SK-N-SH (cell line): ENCODE measurements at places on chromosomes 11 and 22. TPM values are rescaled to one million over a fixed set of nuclear protein-coding genes. Genes with fewer than 3 reads are reported as not detected.
A peak's percentile ranks its signal among the peaks of the same experiment; 100 is the strongest.

- no peak for DNase-seq
Measured at GRCh38 chr11:33377412-33378370, 120.5 kb downstream of the HIPK3 start.

DNA sequence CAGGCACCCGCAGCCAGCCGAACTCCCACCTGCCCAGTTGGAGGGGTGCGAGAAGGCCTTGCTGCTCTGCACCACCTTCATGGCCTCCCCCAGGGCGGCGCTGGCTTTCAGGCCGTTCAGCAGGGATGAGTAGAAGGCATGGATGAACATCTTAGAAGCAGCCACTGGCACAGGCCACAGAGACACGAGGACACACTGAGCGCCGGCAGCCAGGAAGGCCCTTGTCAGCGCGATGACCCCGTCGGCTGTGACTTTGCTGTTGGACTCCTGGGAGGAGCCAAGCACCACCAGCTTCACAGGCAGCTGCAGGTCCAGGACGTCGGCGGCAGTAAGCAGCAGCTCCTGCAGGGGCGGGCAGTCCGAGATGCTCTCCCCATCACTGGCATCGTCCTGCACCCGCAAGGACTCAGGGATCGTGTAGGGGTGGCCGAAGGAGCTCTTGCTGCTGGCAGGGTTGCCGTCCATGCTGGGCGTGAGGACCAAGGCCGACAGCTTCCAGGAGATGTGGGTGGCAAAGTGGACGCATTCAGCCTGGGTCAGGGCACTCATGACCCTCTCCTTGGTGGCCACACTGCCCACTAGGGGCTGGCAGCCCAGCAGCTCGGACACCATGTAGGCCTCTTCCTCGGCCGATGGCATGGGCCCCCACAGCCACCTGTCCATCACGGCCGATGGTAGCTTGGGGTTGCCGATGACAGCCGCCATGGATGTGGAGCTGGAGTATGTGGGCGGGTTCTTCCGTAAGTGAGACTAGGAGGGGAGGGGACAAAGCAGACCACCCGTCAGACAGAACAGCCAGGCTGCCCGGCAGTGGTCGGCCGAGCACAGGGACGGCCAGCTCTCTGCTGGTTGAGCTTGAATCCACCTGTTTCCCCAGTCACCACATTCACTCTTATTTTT is 79.7 kb upstream of the PITPNB start:
- no peak for DNase-seq

DNA sequence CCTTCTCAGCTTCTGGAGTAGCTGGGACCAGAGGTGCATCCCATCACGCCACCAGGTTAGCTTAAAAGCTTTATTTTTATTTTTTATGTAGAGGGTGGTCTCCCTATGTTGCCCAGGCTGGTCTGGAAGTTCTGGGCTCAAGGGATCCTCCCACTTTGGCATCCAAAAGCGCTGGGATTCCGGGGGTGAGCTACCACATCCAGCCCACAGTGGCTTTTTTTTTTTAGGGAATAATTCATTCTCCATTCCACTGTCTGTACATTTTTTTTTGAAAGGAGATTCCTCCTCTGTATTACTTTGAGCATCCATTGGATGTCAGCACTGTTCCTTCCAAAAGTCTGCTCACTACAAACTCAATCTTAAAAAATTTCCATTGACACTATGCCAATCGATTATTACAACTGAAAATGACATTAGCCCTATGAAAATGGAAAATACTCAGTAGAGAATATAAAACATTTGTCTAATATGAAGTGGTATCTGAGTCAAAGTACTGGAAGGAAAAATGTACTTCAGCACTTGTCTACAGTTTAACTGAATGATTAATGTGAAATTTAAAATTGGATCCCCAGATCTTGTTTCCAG is 1.3 kb upstream of the LPXN start:
- DNase-seq = peak; percentile 5

DNA sequence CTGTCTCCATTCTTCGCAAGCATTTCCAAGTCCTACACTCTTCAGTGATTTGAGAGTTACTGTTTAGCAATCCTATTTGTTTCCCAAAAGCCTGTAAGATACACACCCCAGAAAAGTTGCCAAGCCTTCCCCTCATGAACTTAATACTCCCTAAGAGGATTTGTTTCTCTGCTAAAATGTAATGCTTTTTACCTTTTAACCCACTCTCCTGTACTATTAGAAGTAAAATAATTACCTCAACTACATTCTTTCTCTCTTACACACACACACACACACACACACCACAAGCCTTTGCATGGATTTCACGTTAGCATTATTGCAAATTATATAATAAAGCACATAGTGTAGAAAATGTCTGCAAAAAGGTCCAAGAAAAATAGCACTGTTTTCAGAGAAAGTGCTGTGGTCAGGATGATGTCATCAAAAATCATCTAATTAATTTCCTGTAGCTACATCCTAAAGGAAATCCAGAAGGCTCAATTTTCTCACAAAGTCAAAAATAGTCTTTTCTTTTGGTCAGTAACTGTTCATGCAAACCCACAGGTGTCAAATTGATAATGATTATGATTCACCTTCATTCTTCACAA is 364.1 kb upstream of the PITPNB start:
- no peak for DNase-seq

DNA sequence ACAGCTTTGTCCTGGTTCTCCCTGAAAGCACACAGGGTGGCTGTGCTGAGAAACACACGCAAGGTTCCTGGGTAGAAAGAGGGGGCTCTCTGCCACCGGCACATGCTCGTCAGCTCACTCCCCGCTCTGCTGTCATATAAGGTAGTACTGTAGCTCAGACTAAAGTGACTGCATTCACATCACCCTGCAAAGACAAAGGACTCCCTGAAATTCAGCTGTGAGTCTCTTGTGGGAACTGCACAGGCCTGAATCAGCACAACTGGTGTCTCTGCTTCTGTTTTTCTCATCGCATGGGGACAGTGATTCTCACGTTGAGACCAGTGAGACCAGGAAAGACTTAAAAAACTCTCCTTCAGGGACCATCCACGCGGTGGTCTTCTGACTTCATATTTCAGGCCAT is 124.1 kb upstream of the BID start:
- DNase-seq = no peak

- no peak for DNase-seq
Measured at GRCh38 chr22:50186761-50187523, 1.2 kb downstream of the TRABD start.

DNA sequence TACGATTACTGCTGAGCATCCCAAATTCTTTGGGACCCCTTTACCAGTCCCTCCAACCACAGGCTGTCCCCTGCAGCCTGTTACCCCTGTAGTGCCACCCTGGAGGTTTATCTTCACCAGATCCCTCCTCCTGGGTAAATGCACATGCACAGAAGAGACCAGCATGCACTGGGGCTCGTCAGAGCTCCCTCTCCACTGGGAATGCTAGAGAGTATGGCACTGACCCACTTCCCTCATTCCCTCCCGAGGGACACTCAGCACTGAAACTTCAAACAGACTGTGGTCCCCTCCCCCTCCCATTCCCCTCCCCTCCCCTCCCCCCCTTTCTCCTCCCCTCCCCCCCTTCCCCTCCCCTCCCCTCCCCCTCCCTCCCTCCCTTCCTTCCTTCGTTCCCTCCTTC is 49.1 kb downstream of the C11orf91 start:
- DNase-seq = no peak

DNA sequence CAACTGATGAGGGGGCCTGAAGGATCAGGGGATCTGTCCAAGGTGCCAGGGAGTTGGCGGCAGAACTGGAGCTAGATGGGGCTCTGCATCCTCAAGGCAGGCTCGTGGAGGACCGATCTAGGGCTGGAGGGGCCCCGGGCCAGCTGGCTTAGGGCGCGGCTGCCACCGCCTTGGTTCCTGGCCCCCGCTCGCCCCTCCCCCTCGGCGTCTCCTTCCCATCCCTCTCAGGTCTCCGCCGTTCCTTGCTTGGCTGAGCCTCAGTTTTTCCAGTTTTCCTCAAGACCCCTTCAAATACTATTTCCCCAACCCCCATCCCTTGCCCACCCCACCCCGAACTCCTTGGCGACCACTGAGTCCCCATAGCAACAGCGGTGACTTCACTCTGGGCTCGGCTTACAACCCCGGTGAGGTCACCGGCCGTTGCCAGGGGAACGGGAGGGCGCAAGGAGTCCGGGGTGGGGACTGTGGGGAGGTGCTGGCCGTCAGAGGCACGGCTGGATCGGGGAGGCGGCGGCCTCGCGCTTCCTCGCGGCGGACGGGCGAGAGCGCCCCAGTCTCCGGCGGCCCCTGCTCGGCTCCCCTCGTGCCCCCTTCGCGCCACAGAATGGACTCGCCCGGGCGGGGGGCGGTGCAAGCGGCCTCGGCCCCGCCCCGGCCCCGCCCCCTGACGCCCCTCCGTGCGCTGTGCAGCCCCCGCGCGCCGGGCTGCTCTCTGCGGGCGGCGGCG is 7.5 kb downstream of the FREY1 start:
- DNase-seq = peak; percentile 97

GRCh38 chr11:121132211-121132976 is 31.4 kb downstream of the TECTA start:
- DNase-seq = peak; percentile 27

GRCh38 chr11:16226245-16226644 is 130.1 kb downstream of the SOX6 start:
- peak; percentile 3 for DNase-seq

DNA sequence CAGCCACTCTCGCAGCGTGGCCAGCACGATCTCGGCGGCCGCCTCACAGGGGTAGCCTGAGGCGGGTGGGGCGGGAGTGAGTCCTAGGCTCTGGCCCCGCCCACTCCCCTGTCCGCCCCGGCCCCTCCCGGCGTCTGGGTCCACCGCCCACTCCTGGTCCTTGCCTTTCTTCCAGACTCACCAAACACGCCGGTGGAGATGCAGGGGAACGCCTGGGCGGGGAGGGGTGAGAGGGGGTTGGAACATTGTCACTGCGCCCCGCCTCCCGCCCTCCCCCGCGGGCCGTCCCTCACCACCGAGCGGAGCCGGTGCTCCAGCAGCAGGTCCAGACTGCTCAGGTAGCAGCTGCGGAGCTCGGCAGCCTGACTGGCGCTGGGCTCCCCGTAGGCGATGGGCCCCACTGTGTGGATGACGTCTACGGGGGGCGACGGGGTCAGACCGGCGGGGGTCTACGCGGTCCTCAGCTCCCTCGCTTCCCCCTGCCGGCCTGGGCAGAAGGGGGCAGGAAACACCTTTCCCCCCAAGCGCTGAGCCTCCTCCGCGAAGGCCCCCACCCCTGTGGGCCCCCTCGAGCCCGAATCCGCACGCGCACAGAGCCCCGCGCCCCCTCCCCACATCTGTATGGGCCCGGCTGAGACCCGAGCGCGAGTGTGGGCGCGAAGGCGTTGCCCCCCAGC is 13.2 kb downstream of the OTUB1 start:
- peak; percentile 66 for DNase-seq

DNA sequence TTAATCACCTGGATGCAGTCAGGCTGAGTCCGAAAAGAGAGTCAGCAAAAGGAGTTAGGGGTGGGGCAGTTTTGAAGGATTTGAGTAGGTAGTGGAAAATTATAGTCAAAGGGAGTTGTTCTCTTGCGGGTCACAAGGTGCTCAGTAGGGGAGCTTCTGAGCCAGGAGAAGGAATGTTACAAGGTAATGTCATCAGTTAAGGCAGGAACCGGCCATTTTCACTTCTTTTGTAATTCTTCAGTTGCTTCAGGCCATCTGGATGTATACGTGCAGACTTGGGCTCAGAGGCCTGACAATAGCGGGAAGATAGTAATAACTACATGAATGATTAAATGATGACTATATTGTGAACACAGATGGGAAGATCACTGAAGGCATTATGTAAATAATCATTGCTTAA is 6.2 kb downstream of the SC5D start:
- DNase-seq = no peak

DNA sequence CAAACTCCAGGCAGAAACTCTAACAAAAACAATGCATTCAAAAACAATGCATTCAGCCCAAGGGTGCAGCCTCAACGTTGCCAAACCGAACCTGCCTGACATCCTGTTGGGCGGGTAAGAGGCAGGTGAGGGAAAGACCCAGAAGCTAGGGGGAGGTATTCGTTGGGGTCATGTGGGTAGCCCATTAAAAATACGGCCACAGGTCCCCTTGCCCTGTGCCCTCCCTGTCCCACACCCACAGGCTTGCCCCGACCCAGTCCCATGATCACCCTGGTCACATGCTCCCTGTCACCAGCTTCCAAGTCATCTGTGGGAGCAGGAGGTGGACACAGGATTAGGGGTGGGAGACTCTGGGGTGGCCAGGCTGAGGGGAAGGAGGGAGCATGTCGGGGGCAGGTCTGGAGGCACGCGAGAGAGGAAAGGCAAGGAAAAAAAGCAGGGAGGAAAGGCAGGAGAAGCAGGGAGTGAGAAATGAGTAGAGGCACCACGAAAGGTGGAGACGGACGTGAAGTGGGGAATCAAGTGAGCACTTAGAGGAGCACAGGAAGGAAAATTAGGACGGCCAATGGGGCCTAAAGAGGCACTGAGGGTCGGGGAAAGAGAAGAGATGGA is 683 bp downstream of the PLA2G6 start:
- no peak for DNase-seq

GRCh38 chr22:37804881-37805809 is 2.6 kb upstream of the GCAT start:
- peak; percentile 93 for DNase-seq

DNA sequence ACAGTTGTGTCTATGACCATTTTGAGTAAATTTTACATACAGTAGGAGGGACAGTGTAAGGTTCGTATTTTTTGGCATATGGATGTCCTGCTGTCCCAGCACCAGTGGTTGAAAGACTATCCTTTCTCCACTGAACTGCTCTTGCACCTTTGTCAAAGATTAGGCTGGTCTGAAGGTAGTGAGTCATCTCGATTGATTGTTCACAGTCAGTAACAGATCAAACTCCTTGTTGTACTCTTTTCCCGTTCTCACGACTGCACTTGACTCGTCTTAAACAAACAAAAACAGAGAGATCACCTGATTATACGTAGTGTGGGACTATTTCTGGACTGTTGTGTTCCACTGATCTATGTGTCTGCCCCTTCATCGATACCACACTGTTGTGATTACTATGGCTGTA is 77.1 kb downstream of the DGCR2 start:
- DNase-seq = no peak

GRCh38 chr11:47536915-47537314 is 16.0 kb downstream of the CELF1 start:
- no peak for DNase-seq

The ASRGL1 gene
- 2.6 and 4.3 TPM in 2 replicates for polyA plus RNA-seq

The KCNJ4 gene
- not detected in 2 replicates for polyA plus RNA-seq

The KIRREL3 gene
- polyA plus RNA-seq = 3.2 and 3.7 TPM in 2 replicates

The IGLL1 gene
- polyA plus RNA-seq = not detected in 2 replicates

The LRRC56 gene
- 1.2 and 1.4 TPM in 2 replicates for polyA plus RNA-seq

The DUSP8 gene
- polyA plus RNA-seq = 2.0 and 2.2 TPM in 2 replicates

The B4GALNT4 gene
- 58.6 and 66.7 TPM in 2 replicates for polyA plus RNA-seq

The MRGPRE gene
- polyA plus RNA-seq = not detected in 2 replicates

The FXYD6 gene
- polyA plus RNA-seq = 1.4 and 4.3 TPM in 2 replicates

The ALG8 gene
- polyA plus RNA-seq = 42.0 and 54.8 TPM in 2 replicates

The OR6A2 gene
- polyA plus RNA-seq = not detected in 2 replicates

The INPP5J gene
- 3.2 TPM in 2 replicates for polyA plus RNA-seq

The AGBL2 gene
- 5.5 and 6.7 TPM in 2 replicates for polyA plus RNA-seq

The PHOX2A gene
- 65.0 and 75.6 TPM in 2 replicates for polyA plus RNA-seq

The TRPM5 gene
- not detected in 2 replicates for polyA plus RNA-seq
